Stimulated activated CD8-positive, alpha-beta memory T cell treated with anti-CD3 and anti-CD28 coated beads, Interleukin-2, amount 100 ng/mL, for 48 hours (primary cell): ENCODE measurements at places on chromosomes 7 and 10.

DNA sequence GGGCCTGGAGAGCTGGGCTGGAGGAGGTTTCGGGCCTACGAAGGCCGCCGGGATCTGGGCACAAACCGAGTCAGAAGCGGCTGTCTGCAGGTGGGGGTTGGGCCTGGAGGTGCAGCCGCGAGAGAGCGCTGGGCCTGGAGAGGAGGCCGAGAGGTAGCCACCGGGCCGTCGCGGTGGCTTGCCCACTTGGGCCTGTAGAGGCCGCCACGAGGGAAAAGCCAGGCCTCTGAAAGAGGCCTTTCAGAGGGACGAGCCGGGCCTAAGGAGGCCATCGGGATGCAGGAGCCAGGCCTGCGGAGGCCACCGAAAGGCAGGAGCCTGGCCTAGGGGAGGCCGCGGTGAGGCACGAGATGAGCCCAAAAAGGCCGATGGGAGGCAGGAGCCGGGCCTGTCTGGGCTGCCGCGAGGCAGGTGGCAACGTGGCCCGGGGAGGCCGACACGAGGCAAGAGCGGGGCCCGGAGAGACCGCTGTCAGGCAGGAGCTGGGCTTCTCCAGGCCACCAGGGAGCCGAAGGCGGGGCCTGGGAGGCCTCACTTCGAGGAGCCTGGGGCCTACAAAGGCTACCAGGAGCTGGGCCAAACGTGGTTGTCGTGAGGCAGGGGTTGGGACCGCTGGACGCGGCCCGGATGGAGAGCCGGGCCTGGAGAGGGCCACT lies 25.6 kb downstream of the MDH2 start:
- DNase-seq, result no peak

GRCh38 chr7:105387508-105388355 lies 989 bp downstream of the SRPK2 start:
- DNase-seq, result peak; percentile 20

DNA sequence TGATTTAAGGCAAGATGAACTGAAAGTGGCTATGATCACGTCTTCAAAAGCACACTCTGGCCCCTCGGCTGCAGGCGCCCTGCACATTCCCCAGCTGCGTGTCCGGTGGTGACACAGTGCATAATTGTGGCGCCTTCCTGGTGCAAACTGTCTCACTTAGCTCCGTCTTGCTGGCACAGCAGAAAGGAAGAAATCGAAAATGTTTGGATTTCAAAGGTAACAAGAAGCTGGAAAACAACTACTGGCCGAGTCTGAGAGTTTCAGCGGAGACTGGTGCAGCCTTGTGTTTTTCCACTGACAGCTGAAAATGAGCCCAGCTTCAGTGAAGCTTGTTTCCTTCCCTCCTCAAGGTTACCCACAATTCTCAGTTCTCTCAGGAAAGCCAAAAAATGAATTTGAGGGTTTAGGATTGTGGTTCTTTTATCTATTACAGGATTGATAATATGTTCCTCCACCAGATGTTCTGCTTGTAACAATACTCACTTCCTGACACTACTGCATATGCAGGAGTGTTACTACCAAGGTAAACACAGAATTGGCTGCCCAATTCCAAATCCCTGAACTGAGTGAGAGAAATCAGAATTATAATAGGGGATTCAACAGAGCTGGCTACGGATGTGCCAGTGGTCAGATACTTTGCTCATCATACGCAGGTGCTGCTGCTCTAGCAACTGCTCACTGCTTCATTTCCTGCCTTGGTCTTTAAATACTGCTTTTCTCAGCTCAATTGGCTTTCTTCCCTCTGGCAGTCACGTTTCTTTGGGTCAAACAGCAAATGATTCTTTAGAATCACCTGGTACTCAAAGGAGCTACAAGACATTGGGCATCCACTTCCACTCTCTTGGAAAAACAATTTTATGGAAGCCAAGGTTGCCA lies 63.7 kb downstream of the TRUB1 start:
- DNase-seq, result no peak

DNA sequence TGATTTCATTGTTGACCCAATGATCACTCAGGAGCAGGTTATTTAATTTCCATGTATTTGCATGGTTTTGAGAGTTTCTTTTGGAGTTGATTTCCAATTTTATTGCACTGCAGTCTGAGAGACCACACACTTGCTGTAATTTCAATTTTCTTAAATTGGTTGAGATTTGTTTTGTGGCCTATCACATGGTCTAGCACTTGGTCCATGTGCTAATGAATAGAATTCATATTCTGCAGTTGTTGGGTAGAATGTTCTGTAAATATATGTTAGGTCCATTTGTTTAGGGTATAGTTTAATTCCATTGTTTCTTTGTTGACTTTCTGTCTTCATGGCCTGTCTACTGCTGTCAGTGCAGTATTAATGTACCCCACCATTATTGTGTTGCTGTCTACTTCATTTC lies 36.3 kb upstream of the PPP1R9A start:
- DNase-seq, result no peak

DNA sequence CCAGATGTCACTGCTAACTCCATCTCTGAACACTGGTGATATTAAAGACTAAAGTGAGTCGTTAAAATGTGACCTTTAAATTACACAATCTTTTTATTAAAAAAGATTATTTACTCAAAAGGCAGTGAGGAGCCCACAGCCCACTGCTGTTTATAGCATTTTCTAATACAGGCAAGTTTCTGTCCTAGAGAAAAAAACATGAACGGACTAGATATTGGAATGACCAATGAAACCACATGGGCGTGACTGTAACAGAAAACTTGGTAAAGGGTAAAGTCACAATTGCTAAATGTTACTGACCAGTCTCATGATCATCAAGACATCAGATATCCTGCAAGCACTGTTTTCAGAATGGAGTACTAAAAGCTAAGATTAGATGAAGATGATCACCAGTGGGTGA lies 78.7 kb downstream of the FEZF1 start:
- no peak for DNase-seq

GRCh38 chr10:54282012-54282411 lies 519.0 kb downstream of the PCDH15 start:
- DNase-seq, result no peak

GRCh38 chr7:6228361-6229229 lies 43.8 kb downstream of the CYTH3 start:
- no peak for DNase-seq

DNA sequence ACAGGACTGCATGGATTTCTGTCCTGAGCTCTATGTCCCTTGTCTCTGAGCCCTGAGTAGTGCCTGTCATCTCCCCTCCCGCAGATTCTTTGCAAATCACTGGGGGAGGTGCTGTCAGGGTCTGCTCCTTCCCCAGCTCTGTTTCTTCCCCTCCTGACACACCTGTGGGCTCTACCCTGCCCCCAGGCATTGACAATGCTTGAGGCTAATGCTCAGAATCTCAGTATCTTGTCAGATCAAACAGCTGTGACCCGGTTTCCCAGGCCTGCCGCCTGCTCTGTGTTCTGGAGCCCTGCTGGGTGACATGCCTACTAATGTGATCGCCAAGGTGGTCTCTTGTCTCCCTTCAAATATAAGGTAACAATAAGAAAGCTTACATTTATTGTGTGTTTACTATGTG lies 209.0 kb downstream of the POU6F2 start:
- no peak for DNase-seq

GRCh38 chr7:139737221-139738100 lies 40.3 kb downstream of the HIPK2 start:
- DNase-seq, result no peak

DNA sequence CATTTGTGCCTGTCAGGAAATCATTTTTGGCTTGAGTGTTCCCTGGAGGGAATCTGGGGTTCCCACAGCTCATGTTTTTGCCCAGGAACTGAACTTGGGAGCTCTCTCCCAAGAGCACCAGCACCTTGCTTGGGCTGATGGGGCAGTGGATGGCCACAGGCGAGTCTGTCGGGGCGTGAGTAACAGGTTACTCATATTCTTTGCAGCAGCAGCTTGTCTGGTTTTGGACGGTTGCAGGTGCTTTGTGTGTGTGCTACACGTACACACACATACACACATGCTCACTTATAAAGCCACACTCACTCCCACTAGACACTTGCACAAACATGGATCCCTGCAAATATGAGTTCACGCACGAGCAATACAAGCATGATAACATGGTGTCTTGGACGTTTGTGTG lies 2.9 kb upstream of the PALD1 start:
- no peak for DNase-seq

- peak; percentile 76 for DNase-seq
Measured at GRCh38 chr10:87095236-87095945, 385 bp downstream of the SHLD2 start.

DNA sequence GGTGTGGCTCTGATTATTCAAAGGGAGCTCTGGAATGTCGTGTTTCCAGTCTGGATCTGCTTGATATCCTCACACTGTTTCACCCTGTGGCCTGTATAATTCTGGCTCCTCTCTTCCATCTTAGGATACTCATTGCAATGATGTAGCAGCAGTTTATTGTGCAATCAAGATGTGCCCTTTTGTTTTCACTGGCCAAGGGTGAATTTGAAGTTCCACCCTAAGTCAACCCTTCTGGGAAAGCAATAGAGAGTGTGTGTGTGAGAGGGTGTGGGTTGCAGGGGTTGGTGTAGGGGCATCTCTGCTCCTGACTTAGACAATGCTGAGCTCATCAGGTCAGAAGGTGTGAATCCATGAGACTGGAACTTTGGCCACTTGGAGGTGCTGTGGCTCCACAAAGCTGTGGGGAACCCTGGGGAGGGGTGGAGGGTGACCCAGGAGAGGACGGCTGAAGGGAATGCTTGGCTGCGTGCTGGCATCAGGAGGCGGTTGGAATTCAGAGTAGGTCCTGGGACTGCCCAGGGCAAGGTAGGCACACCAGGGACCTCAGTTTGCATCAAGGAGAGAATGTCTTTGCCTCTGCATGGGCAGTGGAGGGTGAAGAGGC lies 118.0 kb upstream of the PRSS58 start:
- DNase-seq, result no peak

GRCh38 chr7:74455928-74456327 lies 2.2 kb downstream of the GTF2IRD1 start:
- no peak for DNase-seq

DNA sequence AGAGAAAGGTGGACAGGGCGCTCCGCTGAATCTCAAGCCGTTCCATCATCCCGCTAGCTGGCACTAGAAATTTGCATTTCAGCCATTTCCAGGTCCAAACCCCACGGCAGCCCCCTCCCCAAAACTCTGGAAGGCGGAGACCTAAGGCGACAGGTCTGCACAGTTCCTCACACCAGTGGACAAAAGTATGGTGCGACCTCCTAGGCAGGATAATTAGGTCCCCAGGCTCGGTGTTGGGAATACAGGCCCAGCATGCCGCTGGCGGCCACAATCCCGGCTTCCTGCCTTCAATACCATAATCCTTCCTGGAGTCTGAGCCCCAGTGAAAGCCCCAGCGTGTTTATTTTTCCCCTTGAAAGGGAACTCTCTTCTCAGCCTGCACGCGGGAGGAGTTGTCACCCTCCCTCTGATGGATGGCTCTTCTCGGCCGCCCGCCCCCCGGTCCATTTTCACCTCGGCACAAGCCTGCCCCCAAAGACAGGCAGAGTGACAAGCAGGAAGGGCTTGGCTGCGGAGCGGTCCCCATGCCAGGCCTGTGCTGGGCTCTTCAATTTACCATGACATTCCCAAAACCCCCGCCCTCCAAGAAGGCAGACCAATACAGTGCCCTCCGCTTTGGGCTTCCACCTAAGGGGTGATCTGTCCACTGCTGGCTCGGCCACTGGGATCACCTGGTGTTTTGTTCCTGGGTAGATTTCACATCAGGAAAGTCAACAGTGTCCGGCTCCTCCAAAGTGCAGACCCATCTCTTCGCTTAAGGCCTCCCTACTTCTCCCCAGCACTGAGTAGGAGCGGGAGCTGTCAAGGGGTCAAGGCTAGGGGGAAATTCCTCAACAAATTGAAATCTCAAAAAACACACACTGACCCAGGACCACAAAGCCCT lies 2.2 kb downstream of the FGFR2 start:
- DNase-seq, result no peak

- DNase-seq, result no peak
Measured at GRCh38 chr7:134289423-134289822, 27.3 kb downstream of the SLC35B4 start.

- DNase-seq, result no peak
Measured at GRCh38 chr7:22633954-22634474, 93.0 kb upstream of the IL6 start.

GRCh38 chr7:30846378-30846777 lies 65.3 kb upstream of the AQP1 start:
- no peak for DNase-seq

GRCh38 chr7:82164410-82164809 lies 279.2 kb downstream of the CACNA2D1 start:
- DNase-seq, result no peak

DNA sequence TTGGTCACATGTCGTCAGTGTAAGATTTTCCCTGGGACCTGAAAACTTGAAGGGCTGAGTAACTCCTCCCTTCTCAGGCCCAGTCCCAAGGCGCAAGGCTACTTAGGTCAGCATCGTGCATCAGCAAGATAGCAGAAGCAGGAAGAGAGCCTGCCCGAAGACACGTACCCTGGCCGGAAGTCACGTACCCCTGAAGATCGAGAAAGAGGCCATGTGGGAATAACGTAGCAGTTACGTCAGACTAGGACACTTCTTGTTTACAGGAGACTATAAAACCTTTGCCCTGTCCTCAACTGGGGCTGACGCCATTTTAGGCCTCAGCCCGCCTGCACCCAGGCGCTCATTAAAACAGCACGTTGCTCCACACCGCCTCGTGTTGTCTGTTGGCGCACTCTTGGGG lies 114.3 kb upstream of the GALNT17 start:
- DNase-seq, result no peak

- no peak for DNase-seq
Measured at GRCh38 chr10:102375250-102375649, 20.3 kb upstream of the NFKB2 start.

- DNase-seq, result no peak
Measured at GRCh38 chr10:80253266-80253962, 36.0 kb downstream of the MAT1A start.

- DNase-seq, result no peak
Measured at GRCh38 chr10:105757302-105757701, 1116.2 kb downstream of the SORCS3 start.

- no peak for DNase-seq
Measured at GRCh38 chr7:157688533-157689268, 351.9 kb downstream of the DNAJB6 start.

- DNase-seq, result no peak
Measured at GRCh38 chr7:44963364-44964290, 15.2 kb downstream of the MYO1G start.

- DNase-seq, result no peak
Measured at GRCh38 chr10:117546020-117546580, 3.6 kb downstream of the EMX2 start.

GRCh38 chr7:18607025-18607424 lies 111.5 kb downstream of the HDAC9 start:
- DNase-seq, result no peak
